ENCODE measurements at places on chromosomes 4 and X.

GRCh38 chrX:42530027-42530426 lies 247.9 kb downstream of the PPP1R2C start:
- DNase-seq: no peak

GRCh38 chrX:10156199-10157031 lies at the start of gene CLCN4:
Gene CLCN4, plus strand, starts transcription at chrX:10156975. Its CDS starts 28,058 bp downstream, at chrX:10185033.
- DNase-seq: no peak

- no peak for DNase-seq
Measured at GRCh38 chrX:124346117-124346876, at the start of gene SH2D1A. Gene SH2D1A, plus strand, starts transcription at chrX:124346563. Its CDS starts 80 bp downstream, at chrX:124346643.

- DNase-seq: no peak
Measured at GRCh38 chrX:123873956-123874355, 14.1 kb downstream of the XIAP start.

- DNase-seq: no peak
Measured at GRCh38 chrX:16979226-16979625, 32.8 kb downstream of the REPS2 start.

DNA sequence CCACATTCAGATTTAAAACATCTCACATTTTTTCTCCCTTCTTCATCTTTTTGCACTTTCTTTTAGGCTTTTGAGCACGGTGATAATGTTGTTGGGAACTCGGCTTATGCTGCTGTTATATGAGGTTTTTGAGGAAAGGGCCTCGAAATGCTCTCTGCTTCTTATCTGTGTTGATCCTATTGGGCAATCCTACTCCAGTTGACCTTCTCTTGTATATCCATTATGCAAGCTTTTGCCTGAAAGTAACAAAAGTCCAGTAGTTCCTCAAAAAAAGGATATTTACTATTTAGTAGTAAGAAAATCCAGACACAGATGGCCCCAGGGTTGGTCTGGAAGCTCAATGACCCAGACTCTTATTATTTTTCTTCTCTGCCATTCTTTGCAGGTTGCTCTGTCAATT lies 57.7 kb upstream of the SPANXB1 start:
- DNase-seq: no peak

DNA sequence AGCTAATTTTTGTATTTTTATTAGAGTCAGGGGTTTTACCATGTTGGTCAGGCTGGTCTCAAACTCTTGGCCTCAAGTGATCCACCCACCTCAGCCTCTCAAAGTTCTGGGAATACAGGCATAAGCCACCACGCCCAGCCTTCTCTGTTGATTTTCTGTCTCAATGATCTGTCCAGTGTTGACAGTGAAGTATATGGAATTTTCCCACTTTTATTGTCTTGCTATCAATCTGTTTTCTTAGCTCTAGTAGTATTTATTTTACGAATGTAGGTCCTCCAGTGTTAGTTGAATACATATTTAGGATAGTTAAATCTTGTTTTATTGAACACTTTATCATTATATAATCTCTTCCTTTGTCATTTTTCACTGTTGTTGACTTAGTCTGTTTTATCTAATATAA lies 1603.9 kb downstream of the ADGRL3 start:
- no peak for DNase-seq

DNA sequence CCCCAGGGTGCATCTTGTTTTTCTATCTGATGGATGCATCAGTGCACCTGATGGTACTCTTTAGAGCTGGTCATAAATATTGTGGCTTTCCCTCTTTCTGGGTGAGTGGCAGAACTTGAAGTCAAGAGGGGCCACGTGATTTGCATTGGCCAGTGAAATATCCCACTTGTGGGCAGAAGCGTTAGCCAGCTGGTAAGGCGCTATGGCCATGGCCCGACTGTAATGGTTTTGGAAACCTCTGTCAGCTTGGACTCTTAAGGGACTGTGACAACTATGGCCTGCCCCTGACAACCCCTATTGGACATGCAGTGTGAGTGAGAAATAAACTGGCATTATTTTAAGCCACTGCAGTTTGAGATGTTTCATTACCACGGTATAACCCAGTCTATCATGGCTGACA lies 72.8 kb downstream of the SEL1L3 start:
- no peak for DNase-seq

DNA sequence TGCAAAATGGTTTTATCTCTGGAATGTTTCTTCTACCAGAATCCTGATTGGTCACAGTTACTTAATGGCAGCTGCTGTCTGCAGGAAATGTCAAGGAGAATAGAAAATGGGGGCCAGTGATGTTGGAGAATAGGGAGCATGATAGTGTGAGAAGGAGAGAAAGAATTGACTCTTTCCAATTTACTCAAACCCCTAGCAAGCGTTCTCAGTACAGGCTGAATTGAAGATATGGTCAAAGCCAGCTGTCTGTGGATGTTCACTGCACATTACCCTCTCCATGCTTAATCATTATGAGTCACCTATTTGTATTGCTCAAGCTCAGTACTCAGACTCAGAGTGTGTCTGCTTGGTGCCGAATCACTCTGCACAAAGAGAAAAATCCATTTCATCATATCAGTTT lies 57.8 kb upstream of the FAM47B start:
- DNase-seq: no peak

DNA sequence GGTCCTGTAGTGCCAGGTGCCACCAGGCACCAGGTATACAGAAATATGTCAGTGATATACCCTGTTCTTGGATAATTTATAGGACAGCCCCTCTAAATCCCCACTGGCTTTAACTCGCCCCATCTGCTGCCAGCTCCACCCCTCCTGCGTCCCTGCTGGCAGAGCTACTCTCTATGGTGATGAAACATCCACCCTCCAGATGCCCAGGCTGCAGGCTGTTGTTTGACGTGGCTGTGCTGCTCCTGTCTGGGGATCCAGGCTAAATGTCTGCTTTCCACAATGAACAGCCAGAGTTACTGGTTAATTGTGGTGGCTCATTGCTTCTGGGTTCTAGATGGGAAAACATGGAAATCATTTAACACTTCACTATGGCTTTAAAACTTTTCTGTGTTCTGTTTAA lies 12.9 kb downstream of the NHSL2 start:
- no peak for DNase-seq

GRCh38 chr4:37246891-37247290 lies 2.3 kb downstream of the NWD2 start:
- DNase-seq: no peak

DNA sequence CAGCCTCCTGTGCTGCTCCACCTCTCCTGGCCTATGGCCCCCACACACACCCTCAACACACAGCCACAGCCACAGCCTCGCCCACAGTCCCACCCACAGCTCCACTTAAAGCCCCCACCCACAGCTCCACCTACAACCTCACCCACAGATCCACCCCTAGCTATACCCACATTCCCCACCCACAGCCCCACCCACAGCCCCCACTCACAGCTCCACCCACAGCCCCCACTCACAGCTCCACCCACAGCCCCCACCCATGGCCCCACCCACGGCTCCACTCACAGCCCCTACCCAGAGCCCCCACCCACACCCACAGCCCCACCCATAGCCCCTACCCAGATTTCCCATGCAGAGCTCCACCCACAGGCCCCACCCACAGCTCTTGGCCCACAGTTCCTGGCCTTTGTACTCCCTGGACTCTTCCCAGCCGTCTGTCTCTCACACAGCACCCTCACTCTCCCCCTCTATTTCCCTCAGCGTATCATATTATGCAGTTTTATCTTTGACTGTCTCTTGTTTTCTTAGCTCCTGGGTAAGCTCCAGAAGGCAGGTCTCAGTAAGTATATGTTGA lies 322.5 kb downstream of the EVC2 start:
- no peak for DNase-seq

- DNase-seq: no peak
Measured at GRCh38 chr4:173529477-173530325, at the start of gene HAND2. Gene HAND2, minus strand, starts transcription at chr4:173530229. Its CDS starts 940 bp downstream, at chr4:173529289.

GRCh38 chr4:182556580-182556979 lies 313.4 kb downstream of the TENM3 start:
- no peak for DNase-seq

GRCh38 chr4:89152972-89153371 lies 41.6 kb downstream of the TIGD2 start:
- no peak for DNase-seq

GRCh38 chr4:40423735-40424134 lies 88.6 kb downstream of the CHRNA9 start:
- DNase-seq: no peak

DNA sequence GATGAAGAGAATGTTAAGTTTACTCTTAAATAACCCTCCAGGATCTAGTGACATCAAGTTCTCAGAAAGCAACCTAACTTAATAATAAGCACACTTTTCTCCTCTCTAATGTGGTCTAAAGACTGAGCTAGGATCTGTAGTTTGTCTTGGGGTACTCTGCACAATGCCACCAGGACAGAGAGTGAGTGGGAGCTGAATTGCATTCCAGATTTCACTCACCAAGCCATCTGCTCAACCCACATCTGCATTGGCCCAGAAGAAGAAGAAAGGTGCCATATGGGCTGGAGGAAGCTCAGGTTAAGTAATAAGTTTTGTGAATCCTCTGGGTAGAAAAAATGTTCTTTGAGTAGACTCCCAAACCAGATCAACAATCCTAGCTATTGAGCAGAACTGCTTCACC lies 384.6 kb downstream of the PPP3CA start:
- no peak for DNase-seq

GRCh38 chrX:150692831-150693724 lies at the start of gene MTMR1:
Gene MTMR1, plus strand, starts transcription at chrX:150693396. Its CDS starts 135 bp downstream, at chrX:150693531.
- no peak for DNase-seq

GRCh38 chr4:88166608-88167007 lies 8.2 kb upstream of the ABCG2 start:
- no peak for DNase-seq

- peak; percentile 81 for DNase-seq
Measured at GRCh38 chrX:129637217-129638109, 17.3 kb downstream of the APLN start.

- DNase-seq: no peak
Measured at GRCh38 chrX:24131476-24131875, 18.1 kb upstream of the ZFX start.

DNA sequence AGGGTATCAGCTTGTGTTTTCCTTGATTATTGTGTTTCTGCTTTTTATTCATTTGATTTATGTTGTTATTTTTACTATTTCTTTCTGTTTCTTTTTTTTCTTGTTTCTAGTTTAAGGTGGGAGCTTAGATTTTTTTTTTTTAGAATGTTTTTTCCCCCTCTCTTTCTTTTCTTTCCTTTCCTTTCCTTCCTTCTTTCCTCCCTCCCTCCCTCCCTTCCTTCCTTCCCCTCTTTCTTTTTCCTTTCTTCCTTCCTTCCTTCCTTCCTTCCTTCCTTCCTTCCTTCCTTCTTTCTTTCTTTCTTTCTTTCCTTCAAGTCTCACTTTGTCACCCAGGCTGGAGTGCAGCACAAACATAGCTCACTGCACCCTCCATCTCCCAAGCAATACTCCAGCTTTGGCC lies 31.4 kb upstream of the PRDM8 start:
- no peak for DNase-seq

- no peak for DNase-seq
Measured at GRCh38 chr4:20178902-20179576, 72.7 kb upstream of the SLIT2 start.

DNA sequence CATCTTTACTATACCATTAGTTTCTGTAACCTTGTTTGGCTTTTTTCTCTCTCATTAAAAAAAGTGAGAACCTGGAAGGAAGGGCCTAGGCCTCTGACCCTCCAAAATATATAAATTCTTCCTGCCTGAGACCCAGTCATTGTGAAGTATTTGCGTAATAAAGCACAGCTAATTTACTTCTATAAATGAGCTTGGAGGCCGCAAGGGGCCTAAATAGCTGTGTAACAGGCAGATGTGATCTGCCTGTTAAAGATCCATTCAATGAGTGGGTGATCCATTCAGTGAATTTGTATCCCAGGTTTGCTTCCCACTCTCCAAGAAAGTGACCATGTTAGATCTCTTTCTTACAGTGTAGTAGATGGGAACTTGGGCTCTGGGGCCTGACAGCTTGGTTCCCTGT lies 595 bp upstream of the PYURF start:
- no peak for DNase-seq

- no peak for DNase-seq
Measured at GRCh38 chrX:153214934-153215333, 35.9 kb downstream of the MAGEA1 start.

DNA sequence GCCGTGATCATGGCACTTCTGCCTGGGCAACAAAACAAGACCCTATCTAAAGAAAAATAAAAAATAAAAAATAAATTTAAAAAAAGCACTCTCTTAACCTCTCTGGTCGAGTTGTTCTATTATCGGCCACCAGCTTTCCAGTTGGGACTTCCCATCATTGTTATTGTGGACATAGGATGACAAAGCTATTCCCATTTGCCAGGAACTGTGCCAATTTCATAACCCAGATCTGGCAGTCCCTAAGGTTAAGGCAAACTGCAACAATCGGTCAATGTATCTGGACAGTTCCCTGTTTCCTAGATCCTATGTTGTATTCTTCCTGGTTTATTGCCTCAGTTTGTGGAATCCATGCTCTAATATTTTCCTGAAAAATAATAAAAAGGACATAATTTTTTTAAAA lies 17.8 kb upstream of the ANXA5 start:
- no peak for DNase-seq

GRCh38 chr4:184102488-184102887 lies 115.2 kb downstream of the ENPP6 start:
- DNase-seq: no peak

DNA sequence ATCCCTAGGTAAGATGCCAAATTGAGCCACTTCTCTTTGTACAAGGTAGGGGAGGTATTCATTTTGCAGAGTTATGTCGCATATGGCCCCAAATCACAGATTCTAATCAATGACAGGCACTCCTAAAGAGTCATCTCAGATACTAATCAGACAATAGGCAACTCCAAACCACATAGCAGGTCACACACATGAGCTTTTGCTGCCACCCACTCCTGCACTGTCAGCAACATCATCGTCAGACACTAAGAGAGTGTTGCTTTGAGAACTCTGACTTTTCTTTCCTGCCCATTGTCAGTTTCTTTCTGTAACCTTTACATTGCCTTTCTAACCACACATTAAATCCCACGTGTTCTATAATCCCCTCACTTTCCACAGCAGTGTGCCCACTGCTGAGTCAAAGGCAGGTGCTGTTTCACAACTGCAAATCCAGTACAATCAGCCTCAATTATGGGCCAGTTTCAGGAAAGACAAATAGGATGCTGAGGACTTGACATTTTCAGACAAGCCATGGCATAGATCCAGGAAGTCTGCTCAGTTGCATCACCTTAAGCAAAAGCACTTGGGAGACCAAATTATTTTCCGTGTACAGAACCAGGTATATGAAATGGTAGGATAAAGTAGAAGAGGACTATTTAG lies 23.5 kb downstream of the TMEM31 start:
- DNase-seq: no peak

DNA sequence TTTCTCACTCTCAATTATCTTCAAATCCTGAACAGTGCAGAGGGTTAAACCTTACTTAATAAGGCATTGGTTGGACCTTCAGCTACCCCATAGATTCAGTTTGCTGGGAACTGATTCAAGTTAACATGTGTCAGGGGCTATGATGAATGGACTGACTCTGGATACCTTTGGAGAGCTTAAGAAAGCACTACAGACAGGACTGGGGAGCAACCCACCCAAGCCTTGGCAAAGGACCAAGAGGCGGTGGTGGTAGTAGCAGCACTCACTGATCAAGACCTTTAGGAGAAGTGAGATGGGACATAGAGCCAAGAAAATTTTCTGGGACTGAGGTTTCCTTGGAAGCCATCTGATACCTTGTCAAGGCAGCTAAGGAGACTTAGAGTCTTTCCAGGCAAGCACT lies 43.0 kb upstream of the TAPT1 start:
- no peak for DNase-seq
